ENCODE measurements at places on chromosomes 3 and 15.
A peak's percentile ranks its signal among the peaks of the same experiment; 100 is the strongest.

DNA sequence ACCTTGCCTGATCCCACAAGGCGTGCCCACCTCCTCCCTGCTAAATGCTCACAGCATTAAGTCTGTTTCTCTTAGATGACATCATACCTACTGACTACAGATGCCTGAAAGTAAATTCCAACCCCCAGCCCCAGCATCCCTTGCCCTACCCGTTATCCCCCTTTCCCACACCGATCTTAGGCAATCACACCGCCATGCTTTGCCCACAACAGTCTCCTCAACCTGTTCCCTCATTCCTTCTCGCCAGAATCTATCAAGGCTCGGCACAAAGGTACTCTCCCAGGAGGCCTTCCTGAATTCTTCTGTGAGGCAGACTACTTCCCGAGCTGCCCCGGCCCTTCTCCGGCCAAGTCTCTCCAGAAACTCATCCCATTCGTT, 789 bp upstream of the SEC61A1 start:
- no peak for DNase-seq

GRCh38 chr3:142216321-142216720, 9.1 kb downstream of the GK5 start:
- no peak for DNase-seq

DNA sequence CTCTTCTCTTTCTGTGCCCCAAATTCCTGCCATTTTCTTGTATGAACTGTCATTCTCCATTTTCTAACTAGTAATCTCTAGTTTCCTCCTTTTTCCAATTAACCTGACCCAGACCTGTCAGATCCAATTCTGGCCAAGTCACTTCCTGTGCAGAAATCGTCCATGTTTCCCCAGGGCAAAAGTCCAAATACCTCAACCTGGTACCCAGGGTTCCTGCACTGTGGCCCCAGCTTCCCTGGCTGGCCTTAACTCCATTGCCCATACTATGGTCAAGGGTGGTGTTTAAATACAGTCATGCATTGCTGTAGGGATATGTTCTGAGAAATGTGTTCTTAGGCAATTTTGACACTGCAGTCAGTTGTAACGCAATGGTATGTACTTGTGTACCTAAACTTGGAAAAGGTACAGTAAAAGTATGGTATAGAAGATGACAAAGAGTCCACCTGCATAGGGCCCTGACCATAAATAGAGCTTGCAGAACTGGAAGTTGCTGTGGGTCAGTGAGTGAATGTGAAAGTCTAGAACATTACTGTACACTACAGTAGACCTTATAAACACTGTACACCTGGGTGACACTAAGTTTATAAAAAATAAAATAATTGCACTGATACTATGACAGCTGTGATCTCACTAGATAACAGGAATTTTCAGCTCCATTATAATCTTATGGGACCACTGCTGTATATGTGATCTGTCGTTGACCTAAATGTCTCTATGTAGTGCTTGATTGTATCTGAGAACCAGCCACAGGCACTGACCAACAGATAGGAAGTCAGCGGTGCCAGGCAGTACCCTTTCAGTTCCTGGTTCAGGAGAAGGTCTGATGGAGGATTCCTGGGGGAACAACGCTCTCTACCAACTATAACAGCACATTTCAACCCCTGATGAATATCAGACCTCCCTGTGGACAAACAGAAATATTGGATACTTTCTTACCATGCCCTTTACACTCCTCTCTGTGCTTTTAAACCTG, 336.1 kb upstream of the PROK2 start:
- DNase-seq, result no peak

GRCh38 chr3:72595376-72595775, 252.9 kb downstream of the SHQ1 start:
- no peak for DNase-seq

- no peak for DNase-seq
Measured at GRCh38 chr3:5006755-5007202, 27.5 kb downstream of the BHLHE40 start.

- no peak for DNase-seq
Measured at GRCh38 chr15:69451951-69452691, 497 bp upstream of the RPLP1 start.

GRCh38 chr3:71441217-71441924, 142.2 kb downstream of the FOXP1 start:
- DNase-seq, result no peak

DNA sequence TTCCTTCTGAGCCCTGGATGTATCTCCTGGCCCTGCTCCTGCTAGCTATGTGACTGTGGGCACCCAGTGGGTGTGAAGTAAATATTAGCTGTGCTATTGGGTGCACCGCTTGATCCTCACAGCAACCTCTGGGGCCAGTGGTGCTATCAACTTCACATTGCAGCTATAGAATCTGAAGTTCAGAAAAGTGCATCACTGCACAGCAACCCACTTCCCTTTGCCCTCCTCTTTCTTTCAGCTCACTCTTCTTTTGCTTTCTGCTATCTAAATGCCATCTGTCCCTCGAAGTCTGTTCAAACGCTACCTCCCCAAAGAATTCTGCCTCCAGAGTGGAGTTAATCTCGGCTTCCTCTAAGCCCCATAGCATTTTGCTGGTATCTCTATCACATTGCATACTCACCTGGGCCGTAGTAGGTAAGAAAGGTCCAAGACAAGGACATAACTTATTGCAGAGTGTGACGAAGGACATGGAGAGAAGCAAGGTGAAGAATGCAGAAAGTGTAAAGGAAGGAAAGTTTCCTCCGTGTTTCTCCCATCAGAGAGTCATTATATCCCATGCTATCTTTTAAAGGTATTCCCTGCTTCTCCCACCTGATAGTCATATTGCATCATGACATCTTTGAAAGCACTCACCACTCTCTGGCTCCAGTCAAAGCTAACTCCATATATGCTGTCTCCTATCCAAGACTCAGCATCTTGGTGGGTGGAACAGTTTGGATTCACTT, 57.1 kb upstream of the BCL6 start:
- no peak for DNase-seq

GRCh38 chr15:100307241-100308212, 34.2 kb downstream of the ADAMTS17 start:
- no peak for DNase-seq

GRCh38 chr15:58457466-58457965, 25.7 kb downstream of the LIPC start:
- DNase-seq, result no peak

DNA sequence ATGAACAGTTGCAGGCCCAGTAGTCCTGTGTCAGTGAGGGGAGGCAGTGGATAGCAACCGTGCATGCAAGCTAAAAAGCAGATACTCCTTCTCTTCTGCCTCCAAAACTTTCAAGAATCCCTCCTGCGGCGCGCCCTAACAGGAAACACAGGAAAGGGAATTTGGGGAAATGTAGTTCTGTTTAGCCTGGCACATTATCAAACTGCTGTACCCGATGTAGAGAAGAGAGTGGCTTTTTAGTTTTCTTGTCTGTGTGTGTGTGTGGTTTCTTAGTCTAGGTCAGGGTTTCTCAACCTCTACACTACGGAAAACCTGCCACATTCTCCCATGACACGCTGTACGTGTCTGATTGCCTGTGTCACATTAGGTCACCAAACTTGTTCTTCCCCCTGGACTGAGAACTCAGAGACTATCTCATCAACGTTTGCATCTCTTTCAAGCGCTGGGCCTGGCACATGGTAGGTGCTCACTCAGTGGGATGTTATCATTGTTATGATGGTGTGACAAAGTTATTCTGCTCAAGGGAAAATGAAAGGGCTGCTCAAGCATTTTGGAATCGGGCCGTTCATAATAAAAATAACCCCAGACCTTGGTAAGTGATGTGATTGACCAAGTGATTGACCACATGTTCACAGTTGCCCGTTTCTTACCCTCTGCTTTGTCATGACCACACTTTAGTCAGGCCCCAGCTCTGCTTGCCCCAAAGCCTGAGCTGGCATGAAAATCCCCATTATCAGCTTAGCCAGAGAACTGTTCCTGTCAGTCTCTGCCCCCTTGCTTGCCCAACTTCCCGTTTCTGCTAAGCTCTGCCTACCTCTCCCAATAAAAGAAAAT, 33.2 kb downstream of the TM4SF4 start:
- peak; percentile 52 for DNase-seq

GRCh38 chr15:58458076-58458475, 26.3 kb downstream of the LIPC start:
- DNase-seq, result no peak

GRCh38 chr3:17129556-17129955, 244.8 kb downstream of the PLCL2 start:
- no peak for DNase-seq

DNA sequence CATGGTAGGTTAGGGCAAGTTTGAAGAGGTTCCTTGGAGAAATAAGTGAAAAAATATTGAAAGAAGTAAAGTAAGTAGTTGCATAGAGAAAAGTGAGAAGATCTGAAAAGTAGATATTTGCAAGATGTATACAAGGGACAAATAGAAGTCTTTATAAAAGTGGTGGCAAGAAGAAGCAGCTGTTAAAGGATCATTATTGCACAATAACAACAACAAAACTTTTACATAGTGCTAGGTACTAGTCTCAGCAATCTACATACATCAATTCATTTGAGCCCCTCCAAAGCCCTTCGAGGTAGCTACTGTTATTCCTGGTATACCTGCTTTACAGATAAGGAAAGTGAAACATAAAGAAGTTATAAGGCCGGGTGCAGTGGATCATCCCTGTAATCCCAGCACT, 239.6 kb downstream of the MEIS2 start:
- DNase-seq, result no peak

DNA sequence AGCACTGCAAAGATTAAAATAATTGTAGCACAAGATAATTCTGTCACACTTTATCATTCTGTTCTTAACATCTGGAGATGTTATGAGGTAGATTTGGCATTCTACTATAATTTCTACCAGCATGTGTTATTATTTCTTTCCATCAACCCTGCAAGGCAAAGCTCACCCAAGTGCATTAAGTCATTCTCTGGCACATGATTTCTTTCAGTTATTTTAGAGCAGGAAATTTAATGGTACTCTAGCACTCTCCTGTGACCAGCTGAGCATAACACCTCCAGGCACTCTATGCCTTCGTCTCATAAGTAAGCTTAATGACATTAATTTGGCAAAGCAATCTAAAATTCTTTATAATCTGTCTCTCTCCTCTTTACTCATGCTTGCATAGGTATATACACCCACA, 300.2 kb upstream of the GPR149 start:
- DNase-seq, result no peak

GRCh38 chr3:184566441-184567414, 5.1 kb downstream of the EPHB3 start:
- DNase-seq, result no peak

DNA sequence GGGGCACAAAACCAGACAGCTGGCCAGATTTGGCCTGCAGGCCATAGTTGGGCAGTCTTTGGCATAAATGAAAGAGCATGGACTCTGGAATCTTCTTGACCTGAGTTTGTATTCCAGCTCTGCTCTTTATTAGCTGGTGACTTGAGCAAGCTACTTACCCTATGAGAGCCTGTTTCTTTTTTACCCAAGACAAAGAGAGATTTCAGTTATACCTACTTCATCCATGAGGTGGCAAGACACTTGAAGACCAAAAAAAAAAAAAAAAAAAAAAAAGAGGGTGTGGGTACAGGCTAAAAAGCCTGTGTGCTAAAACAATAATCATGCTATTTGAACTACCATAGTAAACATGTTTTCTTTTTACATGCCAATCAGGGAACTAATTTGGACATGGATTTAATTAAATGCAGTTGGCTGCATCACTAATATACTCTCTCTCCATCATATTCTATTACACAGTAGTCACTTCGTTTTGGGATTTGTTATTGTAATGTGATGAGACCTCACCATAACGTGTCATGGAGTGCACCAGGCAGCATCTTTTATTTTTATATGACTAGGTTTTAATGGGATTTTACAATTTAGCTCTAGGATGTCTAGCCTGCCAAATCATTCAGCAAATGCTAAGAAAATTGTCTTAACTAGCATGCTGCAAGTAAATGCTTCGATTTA, 109.2 kb upstream of the FHIT start:
- no peak for DNase-seq

GRCh38 chr3:139906418-139906817, 28.6 kb upstream of the CLSTN2 start:
- DNase-seq, result no peak

DNA sequence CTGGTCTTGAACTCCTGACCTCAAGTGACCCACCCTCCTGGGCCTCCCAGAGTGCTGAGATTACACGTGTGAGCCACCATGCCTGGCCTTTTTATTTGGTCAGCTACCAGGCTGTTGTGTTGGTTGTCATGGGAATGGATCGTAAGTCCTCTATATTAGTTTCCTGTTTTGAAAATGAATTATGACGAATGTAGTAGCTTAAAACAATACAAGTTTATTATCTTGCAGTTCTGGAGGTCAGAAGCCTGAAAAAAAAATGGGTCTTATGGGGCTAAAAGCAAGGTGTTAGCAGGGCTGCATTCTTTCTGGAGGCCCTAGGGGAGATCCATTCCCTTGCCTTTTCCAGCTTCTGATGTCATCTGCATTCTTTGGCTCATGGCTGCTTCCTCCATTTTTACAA, 25.1 kb upstream of the HERC1 start:
- DNase-seq, result no peak

DNA sequence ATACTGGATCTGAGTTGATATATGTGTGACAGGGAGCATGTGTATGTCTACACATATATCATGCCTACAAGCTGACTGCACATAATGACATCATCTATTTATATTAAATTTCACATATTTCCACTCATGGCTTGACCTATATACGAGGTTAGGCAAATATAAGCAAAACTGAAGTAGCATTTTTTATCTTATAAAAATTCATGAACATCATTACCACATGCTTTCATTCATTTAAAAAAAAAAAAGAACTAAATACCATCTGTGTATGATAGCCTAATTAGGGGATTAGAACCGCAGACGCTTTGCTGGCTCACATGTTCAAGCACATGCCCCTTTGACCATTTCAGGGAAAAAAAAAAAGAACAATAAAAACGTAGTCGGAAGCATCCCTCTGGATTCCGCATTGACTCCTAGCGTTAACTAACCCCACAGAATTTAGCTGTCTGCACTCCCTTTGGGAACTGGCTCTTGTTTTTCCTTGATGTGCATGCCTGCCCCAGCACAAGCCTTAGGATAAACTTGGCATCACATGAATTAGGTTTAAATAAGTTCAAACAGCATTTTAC, 888.4 kb downstream of the ROBO1 start:
- no peak for DNase-seq

- DNase-seq, result no peak
Measured at GRCh38 chr15:99502182-99502581, 63.6 kb upstream of the MEF2A start.

All from GOT3 (cell line).